ENCODE measurements at places on chromosomes 16 and 17.

GRCh38 chr17:82424001-82424862 is 5.8 kb upstream of the OGFOD3 start:
- peak; percentile 52 for DNase-seq

DNA sequence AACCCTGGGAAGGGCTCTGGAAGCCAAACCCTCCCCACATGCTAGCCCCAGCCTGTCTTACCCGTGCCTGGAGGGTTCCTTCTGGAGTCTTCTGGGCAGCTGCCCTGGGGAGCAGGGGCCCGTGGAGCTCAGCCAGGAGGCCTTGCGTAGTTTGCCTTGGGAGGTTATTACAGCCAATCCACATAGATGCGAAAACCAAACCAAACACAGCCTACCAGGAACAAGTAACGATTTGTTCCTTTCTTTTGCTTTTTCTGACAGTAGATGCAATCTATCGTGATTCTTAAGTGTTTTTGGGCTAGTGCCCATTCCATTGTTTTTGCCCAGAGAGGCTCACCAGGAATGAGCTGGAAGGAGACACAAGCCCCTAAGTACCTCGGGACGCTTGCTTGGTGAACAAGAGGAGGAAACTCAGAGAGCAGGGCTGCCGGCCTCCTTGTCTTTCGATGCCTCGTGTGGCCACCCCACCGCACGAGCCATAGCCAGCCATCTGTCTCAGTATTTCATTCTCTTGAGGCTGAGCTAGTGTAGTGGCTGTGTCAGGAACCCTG is 102.7 kb upstream of the NOL11 start:
- DNase-seq: no peak

DNA sequence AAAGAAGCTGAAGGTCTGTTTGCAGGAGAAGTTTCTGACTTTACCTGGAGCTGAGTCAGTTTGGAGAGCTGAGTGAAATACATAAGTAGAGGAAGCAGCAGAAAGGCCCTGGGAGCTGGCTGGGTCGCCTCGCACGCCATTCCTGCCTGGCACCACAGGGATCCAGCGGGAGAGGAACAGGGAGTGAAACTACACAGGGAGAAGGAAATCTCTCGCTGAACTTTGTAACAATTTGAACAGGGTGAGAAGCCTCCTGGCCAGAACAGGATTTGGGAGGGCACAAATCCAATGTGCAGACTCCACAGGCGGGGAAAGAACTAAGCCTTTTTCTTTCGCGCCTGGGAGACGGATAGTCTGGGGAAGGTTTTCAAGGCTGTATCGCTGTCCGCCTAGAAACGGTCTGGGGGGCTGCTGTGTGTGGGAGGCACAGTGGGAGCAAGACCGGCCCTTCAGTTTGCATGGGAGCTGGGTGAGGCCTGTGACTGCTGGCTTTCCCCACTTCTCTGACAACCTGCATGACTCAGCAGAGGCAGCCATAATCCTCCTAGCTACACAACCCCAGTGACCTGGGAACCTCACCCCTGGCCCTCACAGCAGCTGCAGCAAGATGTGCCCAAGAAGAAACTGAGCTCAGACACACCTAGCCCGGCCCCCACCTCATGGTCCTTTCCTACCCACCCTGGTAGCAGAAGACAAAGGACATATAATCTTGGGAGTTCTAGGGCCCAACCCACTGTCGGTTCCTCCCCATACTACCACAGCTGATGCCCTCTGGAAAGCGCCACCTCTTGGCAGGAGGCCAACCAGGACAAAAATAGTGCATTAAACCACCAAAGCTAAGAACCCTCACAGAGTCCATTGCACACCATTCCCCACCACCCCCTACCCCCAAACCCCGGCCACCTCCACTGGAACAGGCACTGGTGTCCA is 778.6 kb downstream of the KCNJ2 start:
- DNase-seq: no peak

DNA sequence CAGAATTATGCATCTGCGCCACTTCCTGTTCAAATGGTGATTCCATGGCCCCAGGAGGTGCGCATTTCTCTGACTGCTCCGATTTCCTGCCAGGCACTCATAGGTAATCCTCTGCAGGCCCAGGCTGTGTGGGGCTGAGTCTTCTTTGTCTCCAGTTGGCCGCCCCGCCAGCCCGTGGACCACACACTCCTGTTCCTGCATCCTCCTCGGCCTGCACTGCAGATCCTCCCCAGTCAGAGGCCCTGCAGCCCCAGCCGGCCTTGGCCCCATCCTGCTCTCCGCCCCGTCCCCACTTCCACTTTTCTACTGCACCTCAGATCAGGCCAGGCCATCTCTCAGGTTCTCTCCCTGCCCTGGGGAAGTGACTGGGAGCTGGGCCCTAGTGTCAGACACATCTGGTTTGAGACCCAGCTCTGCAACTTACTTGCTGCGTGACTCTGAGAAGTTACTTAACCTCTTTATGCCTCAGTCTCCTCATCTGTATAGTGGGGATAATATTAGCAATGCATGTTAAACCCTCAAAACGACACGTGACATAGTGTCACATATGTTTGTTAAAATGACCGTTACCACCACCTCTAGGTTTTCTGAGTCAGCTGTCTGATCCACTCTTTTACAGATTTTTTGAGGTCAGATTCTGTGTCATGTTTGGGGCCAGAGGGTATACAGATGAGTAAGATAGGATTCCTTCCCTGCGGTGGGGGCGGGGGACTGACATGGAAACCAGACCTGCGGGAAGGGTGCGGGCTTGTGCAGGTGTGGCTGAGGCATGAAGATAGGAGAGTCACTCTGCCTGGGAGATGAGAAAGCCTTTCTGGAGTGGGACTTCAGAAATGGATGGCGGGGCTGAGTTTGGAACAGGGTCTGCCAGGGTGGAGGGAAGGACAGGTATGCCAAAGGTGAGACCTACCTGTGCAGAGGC is 12.8 kb downstream of the RAB11FIP4 start:
- DNase-seq: no peak

DNA sequence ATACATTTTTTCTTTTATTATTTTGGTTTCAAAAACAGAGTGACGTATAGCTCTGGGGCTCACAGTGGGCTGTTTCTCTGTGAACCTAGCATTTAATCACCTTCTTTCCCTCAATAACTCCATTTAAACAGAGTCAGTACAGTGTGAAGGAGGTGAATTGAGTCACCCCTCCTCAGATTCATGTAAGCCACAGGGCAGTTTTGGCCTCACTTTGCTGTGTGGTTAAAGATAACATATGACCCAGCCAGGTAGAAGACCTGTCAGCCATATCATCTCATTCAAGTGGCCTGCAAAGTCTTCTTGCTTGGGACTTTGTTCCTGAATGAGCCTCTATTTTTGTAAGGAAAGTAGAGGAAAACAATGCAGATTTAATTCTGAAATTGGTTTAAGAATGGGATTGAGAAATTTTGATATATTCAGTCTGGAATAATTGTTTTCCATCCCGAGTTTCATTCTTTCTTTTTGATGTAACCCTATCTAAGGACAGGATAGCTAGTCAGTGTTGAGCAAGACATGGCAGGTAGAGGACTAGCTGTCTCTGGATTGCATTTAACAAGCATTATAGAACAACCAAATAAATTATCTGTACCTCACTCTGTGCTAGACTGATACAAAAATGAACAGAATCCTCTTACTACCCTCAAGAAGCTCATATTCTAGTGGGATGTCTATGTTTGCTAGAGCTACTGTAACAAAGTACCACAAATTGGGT is 13.1 kb downstream of the MAP2K6 start:
- no peak for DNase-seq

DNA sequence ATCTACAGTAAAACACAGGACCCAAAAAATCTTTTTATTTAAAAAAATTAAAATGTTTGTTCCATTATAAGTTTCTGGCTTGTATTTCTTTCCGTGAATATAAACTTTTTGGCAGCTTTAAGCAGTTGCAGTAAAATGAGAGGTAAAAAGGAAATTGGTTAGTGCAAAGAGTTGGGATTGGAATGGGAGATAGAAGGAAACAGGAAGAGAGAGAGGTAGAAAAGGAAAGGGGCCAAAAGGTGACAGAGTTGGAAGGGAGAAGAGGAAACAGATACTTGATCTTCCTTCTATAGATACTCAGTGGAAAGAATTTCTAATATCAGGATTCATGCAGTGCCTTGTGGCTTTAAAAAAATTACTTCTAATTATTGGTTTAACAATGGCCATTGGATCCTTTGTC is 63.5 kb downstream of the NQO1 start:
- DNase-seq: no peak

DNA sequence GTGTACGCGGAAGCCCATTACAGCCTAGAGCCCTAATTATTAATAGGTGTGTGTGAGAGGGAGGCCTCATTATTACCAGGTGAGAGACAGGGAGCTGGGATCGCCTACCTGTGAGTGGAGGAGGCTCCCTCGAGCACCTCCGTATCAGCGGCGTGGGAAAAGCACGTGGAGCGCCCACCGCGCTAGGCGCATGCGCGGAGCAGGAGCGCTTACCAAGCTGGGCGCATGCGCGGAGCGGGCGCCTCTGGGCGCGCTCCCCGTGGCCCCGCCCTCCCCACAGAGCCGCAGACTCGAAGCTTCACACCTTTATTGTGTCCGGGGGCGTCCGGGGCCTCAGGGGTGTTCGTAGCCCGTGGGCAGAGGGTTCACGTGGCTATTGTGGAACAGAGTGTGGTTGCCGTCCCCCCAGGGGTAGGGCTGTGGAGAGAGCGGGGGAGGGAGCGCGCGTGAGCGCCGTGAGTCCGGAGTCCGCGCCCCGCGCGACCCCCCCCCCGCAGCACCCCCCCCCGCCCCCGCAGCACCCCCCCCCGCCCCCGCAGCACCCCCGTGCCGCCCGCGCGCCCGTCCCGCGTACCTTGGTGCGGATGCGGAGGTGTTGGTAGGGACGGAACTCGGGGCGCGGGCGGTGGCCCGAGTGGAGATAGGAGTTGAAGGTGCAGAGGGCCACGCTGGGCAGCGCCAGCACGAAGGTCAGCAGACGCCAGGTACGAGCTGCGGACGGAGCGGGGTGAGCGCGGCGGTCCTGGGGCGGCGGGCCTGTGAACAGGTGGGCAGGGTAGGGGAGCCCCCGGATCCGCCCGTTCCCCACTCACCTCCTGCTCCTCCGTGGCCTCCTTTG is 500 bp downstream of the COX6A2 start:
- peak; percentile 59 for DNase-seq

DNA sequence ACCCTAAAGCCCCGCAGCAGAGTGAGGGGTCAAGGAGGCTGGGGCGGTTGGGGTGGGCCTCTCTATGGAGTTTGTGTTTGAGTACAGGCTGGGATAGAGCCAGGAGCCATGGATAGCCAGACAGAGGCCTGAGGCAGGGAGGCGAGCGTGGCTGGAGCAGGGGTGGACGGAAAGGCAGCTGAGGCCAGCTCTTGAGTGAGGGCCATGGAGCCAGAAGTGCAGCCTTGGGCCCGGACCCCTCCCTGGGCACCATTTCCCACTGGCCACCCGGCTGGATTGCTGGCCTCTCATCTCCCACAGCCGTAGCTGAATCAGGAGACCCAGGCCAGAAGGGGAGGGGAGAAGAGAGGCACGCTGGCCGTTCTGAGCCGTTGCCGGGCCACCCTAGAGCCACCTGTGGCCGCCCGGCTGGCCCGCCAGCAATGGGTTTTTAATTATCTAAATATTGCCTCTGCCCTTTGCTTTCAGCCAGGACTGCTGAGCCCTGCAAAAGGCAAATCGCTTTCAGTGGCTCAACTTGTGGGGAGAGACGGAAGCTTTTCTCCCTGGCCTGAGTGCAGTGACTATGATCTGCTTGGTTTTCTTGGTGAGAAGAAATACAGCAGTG is 75.2 kb upstream of the GSE1 start:
- no peak for DNase-seq

DNA sequence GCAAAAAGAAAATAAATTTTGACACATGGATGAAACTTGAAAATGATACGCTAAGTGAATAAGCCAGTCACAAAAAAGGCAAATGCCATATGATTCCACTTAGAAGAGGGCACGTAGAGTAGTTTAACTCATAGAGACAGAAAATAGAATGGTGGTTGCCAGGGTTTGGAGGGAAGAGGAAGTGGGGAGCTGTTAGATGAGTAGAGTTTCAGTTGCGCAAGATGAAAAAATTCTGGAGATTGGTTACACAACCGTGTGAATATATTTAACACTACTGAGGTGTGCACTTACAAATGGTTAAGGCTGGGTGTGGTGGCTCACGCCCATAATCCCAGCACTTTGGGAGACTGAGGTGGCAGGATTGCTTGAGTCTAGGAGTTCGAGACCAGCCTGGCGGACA is 93.4 kb upstream of the TMEM132E start:
- DNase-seq: no peak

DNA sequence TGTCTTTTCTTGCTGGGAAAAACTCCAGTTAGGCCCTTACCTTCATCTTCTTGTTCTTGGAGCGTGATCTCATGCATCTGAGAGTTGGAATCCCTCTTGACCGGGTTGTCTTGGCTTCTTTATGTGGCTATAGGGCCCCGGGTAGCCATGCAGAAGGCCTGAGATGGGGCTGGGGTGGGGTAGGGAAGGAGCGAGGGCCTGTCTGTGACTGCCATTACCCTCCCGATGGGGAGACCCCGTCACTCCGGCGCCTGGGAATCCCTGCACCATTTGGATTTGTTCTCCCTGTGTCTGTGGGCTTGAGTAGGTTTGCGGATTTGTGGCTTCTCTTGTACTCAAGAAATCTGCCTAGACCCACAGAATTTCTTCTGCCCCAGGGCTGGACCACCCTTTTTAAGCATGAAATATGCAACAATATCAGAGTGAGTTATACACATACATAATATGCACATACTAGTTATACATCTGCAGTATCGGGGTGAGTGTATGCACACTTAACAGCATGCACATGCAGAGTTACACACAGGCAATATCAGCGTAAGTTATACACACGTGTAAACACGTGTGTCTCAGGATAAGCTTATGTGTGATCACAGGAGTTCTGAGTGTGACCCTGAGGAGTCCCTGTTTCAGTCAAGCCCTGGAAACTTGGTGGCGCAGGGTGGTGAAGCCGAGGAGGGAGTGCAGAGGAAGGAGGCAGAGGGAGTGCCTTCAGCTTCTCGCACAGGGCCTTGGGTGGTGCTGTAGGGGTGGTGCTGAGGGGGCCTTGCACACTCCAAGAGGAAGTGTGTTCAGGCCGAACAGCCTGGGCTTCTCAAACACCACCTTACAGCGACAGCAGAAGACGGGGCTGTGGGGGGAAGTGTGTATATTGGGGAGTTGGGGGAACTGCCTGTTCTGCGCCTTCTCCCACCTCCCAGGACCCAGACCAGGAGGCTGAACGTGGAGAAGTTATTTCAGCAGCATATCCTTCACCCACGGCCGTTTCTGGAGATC is 18.5 kb downstream of the CCDC42 start:
- no peak for DNase-seq

DNA sequence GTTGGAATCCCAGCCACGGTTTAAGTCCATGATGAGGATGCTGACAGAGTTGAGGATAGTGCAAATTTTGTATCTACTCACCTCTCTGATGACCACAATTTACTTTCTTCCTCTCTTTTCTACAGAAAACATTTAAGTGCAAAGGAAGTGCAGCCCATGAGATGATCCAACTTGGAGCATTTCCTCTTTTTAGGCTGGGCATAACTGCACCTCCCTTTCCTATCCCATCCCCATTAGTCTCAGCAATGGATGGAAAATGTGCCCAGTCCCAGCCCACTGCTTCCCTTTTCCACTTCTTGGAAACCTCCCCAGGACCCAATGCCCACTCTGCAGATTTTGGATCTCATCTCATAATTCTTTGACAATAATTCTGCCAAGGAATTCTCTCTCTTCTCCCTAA is 16.6 kb upstream of the CCL8 start:
- DNase-seq: no peak

Measured in activated CD4-positive, alpha-beta T cell treated with anti-CD3 and anti-CD28 coated beads, Interleukin-2, amount 50 U/mL, for 4 hours (primary cell).